K562 (cell line): ENCODE measurements at places on chromosomes 6 and 20. TPM values are rescaled to one million over a fixed set of nuclear protein-coding genes. Genes with fewer than 3 reads are reported as not detected.

- peaks cover 4% of the 10 kb centered on the region; the same call in 1 of the 3 replicates for H3K4me1 ChIP-seq
- peak; percentile 70 for DNase-seq
- no peaks in the 10 kb centered on the region for H3K36me3 ChIP-seq
- no peak overlapping the region for H3K4me3 ChIP-seq
Measured at GRCh38 chr6:34189806-34190503, 44.1 kb upstream of the GRM4 start.

- H3K4me1 ChIP-seq: peaks cover 9% of the 10 kb centered on the region; the same call in 1 of the 2 replicates
- no peak for DNase-seq
- no peak overlapping the region for H3K4me3 ChIP-seq
- H3K27me3 ChIP-seq: peaks cover 4% of the 10 kb centered on the region; the same call in 1 of the 3 replicates
- no peaks in the 10 kb centered on the region for H3K36me3 ChIP-seq
- H3K27ac ChIP-seq: no peak overlapping the region
Measured at GRCh38 chr20:31924561-31924960, 27.3 kb downstream of the PDRG1 start.

GRCh38 chr20:44973053-44973452, 6.7 kb downstream of the STK4 start:
- H3K36me3 ChIP-seq: peaks cover 54% of the 10 kb centered on the region
- no peak overlapping the region for H3K27ac ChIP-seq
- no peak overlapping the region for H3K4me3 ChIP-seq

- H3K36me3 ChIP-seq: no peaks in the 10 kb centered on the region
- no peak overlapping the region for H3K4me3 ChIP-seq
- no peaks in the 10 kb centered on the region for H3K4me1 ChIP-seq
- H3K27me3 ChIP-seq: no peaks in the 10 kb centered on the region
- no peak overlapping the region for H3K27ac ChIP-seq
- DNase-seq: no peak
Measured at GRCh38 chr6:112330071-112330878, 16.9 kb upstream of the RFPL4B start.

GRCh38 chr20:53934421-53935343, 135.7 kb downstream of the BCAS1 start:
- no peaks in the 10 kb centered on the region for H3K27me3 ChIP-seq
- no peaks in the 10 kb centered on the region; the same call in 2 of the 3 replicates for H3K36me3 ChIP-seq
- no peak overlapping the region; the same call in 1 of the 2 replicates for H3K4me3 ChIP-seq
- peak overlapping the region; percentile 89 for H3K27ac ChIP-seq
- DNase-seq: peak; percentile 65

- no peaks in the 10 kb centered on the region for H3K27me3 ChIP-seq
- no peaks in the 10 kb centered on the region for H3K4me1 ChIP-seq
- DNase-seq: no peak
Measured at GRCh38 chr6:108453601-108454185, 107.0 kb upstream of the FOXO3 start.

DNA sequence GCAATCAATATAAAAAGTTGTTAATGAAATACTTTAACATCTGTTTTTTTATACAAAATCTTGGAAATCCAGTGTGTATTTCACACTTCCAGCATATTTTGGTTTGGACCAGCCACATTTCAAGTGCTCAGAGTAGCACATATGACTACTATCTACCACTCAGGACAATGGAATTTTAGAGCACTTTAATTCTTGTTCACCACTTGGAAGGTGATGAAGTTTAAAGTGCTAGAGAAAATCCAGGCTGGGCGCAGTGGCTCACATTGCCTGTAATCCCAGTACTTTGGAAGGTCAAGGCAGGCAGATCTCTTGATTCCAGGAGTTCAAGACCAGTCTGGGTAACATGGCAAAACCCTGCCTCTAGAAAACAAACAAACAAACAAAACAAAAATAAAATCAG, 6.1 kb upstream of the SLC35B3 start:
- DNase-seq: no peak
- H3K27ac ChIP-seq: no peak overlapping the region
- H3K27me3 ChIP-seq: no peaks in the 10 kb centered on the region
- H3K36me3 ChIP-seq: no peaks in the 10 kb centered on the region
- no peak overlapping the region for H3K4me3 ChIP-seq
- H3K4me1 ChIP-seq: no peaks in the 10 kb centered on the region

DNA sequence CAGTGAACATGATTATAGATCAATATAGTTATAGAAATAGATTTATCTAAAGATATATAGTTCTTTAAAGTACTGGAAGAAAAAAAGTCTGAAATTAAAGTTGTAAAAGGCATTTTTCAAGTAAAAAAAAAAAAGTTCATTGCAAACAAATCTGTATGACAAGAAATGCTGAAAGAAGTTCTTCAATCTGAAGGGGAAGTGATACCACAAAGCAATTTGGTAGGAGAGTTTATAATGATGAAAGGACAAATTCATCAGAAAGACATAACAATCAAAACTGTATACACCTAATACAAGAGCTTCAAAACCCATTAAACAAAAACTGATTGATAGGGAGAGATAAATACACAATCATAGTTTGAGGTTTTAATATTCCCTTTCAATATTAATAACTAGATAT, 14.1 kb downstream of the HUS1B start:
- no peaks in the 10 kb centered on the region for H3K27me3 ChIP-seq
- no peaks in the 10 kb centered on the region for H3K36me3 ChIP-seq
- H3K4me3 ChIP-seq: no peak overlapping the region

GRCh38 chr20:8798505-8798904, 270.4 kb upstream of the PLCB4 start:
- no peaks in the 10 kb centered on the region for H3K4me1 ChIP-seq
- H3K27me3 ChIP-seq: no peaks in the 10 kb centered on the region
- no peak for DNase-seq
- no peak overlapping the region for H3K4me3 ChIP-seq
- no peak overlapping the region for H3K27ac ChIP-seq

DNA sequence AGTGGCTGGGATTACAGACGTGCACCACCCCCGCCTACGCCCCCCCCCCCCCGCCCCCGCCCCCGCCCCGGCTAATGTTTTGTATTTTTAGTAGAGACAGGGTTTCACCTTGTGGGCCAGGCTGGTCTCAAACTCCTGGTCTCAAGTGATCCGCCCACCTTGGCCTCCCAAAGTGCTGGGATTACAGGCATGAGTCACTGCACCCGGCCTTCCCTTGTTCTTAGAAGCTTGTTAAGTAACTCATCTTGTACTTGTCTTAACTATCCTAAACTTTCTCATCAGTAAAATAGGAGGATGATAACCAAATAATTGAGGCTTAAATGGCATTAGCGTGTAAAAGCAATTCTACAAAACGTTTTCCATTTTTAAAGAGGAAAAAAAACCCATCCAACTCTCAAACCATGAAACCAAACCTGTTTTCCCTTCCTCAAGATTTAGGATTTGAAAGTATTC, 4.2 kb downstream of the CDYL start:
- H3K36me3 ChIP-seq: no peaks in the 10 kb centered on the region; the same call in 2 of the 3 replicates
- no peak for DNase-seq
- no peak overlapping the region for H3K4me3 ChIP-seq
- no peaks in the 10 kb centered on the region for H3K27me3 ChIP-seq
- H3K27ac ChIP-seq: peak overlapping the region; percentile 33; the same call in 1 of the 3 replicates
- peaks cover 32% of the 10 kb centered on the region for H3K4me1 ChIP-seq

DNA sequence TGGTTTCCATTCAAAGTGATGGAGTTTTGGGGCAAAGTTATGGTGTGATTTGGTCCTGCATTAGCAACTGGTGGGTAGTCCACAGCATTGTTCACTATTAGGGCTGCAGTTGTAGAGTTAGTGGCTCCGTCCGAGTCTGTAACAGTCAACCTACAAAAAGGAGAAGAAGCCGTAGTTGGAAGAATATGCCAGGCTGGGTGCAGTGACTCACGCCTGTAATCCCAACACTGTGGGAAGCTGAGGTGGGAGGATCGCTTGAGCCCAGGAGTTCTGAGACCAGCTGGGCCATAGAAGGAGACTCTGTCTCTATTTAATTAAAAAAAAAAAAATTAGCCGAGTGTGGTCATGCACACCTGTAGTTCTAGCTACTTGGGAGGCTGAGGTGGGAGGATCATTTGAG, 69.5 kb downstream of the KIAA0319 start:
- H3K4me3 ChIP-seq: no peak overlapping the region
- no peak for DNase-seq
- H3K36me3 ChIP-seq: no peaks in the 10 kb centered on the region
- H3K4me1 ChIP-seq: no peaks in the 10 kb centered on the region

RBM39 gene
- 241 and 250 TPM in 2 replicates for total RNA-seq

KCNQ5 gene
- total RNA-seq: 5.0 and 5.7 TPM in 2 replicates

PDE7B gene
- not detected in 2 replicates for total RNA-seq

TMEM151B gene
- not detected in 2 replicates for total RNA-seq

ZBP1 gene
- total RNA-seq: not detected in 2 replicates
